Sigmoid colon (tissue), 7 donors: ENCODE measurements at places on chromosomes 5 and 9.

DNA sequence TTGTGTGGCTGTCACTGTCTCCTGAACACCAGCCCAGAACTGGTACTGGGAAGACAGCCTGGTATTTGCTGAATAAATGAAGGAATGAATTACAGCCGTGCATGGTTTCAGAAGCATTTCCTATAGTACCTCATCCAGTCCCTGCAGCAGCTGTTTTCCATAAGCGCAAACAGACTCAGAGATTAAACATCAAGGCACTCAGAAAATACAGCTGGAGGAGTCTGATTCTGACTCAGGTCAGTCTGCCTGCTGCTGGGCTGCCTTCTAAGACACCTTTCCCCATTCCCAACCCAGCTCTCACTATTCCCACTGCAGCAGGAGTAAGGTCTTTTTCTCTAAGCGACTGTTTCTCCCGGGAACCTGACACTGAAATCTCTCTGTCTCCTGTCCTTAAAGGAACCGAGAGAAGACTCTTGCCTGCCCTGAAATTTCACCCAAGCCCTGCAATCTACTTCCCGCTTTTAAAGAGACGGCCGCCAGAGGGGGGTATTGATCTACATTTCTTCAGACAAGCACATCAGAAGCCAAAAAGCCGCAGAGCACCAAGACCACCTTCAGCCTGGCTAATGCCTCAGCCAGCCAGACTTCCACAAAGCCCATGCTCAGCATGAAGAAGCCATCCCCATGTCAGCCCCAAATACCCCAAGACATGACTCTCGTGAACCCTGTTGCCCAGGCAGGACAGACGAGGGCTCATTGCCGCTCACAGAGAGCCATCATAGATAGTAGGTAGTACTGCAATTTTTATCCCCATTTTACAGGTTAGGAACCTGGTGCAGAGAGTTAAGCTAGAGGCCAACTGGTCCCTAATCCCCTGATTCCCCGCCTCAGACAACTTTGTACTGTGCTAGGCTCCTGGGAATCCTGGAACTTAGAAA, 5.4 kb upstream of the FOXI1 start:
- H3K27me3 ChIP-seq, result no peaks in the 10 kb centered on the region
- H3K4me3 ChIP-seq, result no peak overlapping the region
- H3K4me1 ChIP-seq, result no peaks in the 10 kb centered on the region
- DNase-seq, result peak; percentile 84

GRCh38 chr9:14616188-14616982, 76.8 kb downstream of the ZDHHC21 start:
- no peaks in the 10 kb centered on the region for H3K36me3 ChIP-seq
- no peaks in the 10 kb centered on the region for H3K27me3 ChIP-seq
- no peaks in the 10 kb centered on the region for H3K4me1 ChIP-seq

DNA sequence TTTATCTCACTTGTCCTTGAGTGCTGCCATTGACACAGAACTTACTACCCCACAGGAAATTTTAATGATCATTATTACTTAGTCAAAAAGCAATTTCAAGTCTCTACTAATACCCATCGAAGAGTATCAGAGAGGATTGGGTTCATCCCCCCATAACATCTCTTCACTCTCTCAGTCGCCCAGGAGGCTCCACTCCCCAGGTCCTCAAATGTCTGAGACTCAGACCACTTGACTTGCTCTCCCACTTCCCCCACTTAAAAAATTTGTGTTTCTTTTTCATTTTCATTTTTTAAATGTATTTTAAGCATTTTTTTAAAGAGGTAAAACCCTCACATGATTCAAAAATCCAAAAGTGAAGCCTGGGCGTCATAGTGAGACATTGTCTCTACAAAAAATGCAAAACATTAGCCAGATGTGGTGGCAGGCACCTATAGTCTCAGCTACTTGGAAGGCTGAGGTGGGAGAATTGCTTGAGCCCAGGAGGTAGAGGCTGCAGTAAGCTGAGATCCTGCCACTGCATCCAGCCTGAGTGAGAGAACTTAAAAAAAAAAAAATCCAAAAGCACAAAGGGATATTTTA, 56.8 kb upstream of the TRAF1 start:
- DNase-seq, result no peak
- no peaks in the 10 kb centered on the region for H3K4me1 ChIP-seq
- H3K27ac ChIP-seq, result no peak overlapping the region

DNA sequence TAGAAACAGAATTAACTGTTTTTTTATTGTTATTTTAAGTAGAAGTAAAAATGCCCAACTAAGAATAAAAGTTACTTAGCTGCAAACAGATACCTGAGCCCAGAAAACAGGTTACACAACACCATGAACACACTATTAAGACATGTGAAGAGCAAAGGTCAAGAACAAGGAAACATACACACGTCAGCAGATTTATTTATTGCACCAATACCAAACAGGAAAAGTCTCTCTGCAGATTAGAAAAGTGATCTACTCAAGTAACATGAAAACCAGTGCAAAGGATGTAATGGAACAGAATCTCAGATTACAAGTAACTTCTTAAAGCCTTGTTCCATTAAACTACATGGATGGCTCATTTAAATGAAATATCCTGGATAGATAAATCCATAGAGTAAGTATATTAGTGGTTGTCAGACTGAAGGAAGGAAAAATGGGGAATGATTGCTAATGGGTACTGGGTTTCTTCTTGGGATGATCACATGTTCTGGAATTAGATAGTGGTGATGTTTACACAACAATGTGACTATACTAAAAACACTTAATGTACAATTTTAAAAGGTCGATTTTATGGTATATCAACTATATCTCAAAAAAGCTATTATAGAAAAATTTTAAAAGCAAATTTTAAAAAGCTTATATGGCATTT, 6.1 kb downstream of the SAR1B start:
- no peak for DNase-seq
- no peaks in the 10 kb centered on the region for H3K27me3 ChIP-seq
- H3K36me3 ChIP-seq, result peaks cover 22% of the 10 kb centered on the region
- H3K4me1 ChIP-seq, result peaks cover 6% of the 10 kb centered on the region

- DNase-seq, result no peak
- peaks cover 38% of the 10 kb centered on the region for H3K36me3 ChIP-seq
- H3K4me1 ChIP-seq, result peaks cover 28% of the 10 kb centered on the region
- H3K27ac ChIP-seq, result no peak overlapping the region
- H3K4me3 ChIP-seq, result no peak overlapping the region
These were observed 7.1 kb upstream of the PCA3 start for GRCh38 chr9:76756941-76757673.

DNA sequence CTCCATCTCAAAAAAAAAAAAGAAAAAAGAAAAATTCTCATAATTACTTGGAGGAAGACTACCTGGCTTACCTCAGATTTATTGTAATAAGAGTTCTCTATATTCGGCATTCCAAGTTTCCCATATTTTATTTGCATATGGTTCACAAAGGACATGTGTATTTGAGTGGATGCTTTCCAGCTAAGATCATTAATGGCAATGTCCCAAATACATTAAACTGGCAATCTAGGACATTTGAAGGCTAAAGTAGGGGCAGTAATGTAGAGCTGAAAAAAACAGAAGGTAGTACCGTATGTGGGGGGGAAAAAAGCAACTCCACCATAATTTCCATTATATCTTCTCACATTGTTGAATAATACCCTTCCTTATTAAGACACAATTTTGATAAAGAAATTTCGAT, 4.9 kb downstream of the TUT7 start:
- no peak overlapping the region for H3K27ac ChIP-seq
- H3K36me3 ChIP-seq, result peaks cover 13% of the 10 kb centered on the region
- H3K4me1 ChIP-seq, result peaks cover 66% of the 10 kb centered on the region
- no peak for DNase-seq

- H3K27me3 ChIP-seq, result no peaks in the 10 kb centered on the region
- DNase-seq, result no peak
These were observed 253.8 kb upstream of the DAB2 start for GRCh38 chr5:39678534-39678933.

- no peaks in the 10 kb centered on the region for H3K27me3 ChIP-seq
- no peak overlapping the region for H3K27ac ChIP-seq
- H3K4me3 ChIP-seq, result no peak overlapping the region
- no peak for DNase-seq
These were observed 32.8 kb upstream of the PLIN2 start for GRCh38 chr9:19160085-19160484.

GRCh38 chr5:140325486-140325885, 20.9 kb downstream of the HBEGF start:
- peaks cover 31% of the 10 kb centered on the region for H3K4me1 ChIP-seq
- H3K27ac ChIP-seq, result peak overlapping the region; percentile 87
- no peaks in the 10 kb centered on the region for H3K27me3 ChIP-seq
- H3K4me3 ChIP-seq, result no peak overlapping the region
- H3K36me3 ChIP-seq, result no peaks in the 10 kb centered on the region

GRCh38 chr5:38420691-38421390, 135.6 kb downstream of the LIFR start:
- H3K27me3 ChIP-seq, result no peaks in the 10 kb centered on the region
- no peaks in the 10 kb centered on the region for H3K36me3 ChIP-seq
- H3K4me1 ChIP-seq, result no peaks in the 10 kb centered on the region
- DNase-seq, result peak; percentile 69
- no peak overlapping the region for H3K27ac ChIP-seq

- no peak for DNase-seq
- no peak overlapping the region for H3K4me3 ChIP-seq
- H3K27me3 ChIP-seq, result no peaks in the 10 kb centered on the region
- H3K27ac ChIP-seq, result peak overlapping the region; percentile 17
- H3K36me3 ChIP-seq, result no peaks in the 10 kb centered on the region
- H3K4me1 ChIP-seq, result no peaks in the 10 kb centered on the region
These were observed 47.1 kb downstream of the CAST start for GRCh38 chr5:96709152-96709821.
